Stimulated activated CD8-positive, alpha-beta memory T cell treated with anti-CD3 and anti-CD28 coated beads, Interleukin-12 subunit alpha, Interleukin-12 subunit beta, amount 100 ng/mL, for 1 hour (primary cell): ENCODE measurements at places on chromosomes 2 and 18.

GRCh38 chr2:73716543-73717250 is 20.4 kb downstream of the TPRKB start:
- DNase-seq = no peak

DNA sequence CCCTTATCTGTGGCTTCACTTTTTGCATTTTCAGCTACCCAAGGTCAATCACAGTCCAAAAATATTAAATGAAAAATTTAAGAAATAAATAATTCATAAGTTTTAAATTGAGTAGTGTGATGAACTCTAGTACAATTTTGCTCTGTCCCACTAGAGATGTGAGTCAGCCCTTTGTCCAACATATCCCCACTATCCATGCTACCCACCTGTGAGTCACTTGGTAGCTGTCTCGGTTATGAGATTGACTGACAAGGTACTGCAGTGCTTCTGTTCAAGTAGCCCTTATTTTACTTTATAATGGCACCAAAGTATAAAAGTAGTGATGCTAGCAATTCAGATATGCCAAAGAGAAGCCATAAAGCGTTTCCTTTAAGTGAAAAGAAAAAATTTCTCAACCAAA is 28.8 kb downstream of the ADCY3 start:
- no peak for DNase-seq

GRCh38 chr2:178194600-178195389 is 483 bp downstream of the OSBPL6 start:
- no peak for DNase-seq

- no peak for DNase-seq
Observed at GRCh38 chr2:144132357-144132756, 387.6 kb downstream of the ZEB2 start.

DNA sequence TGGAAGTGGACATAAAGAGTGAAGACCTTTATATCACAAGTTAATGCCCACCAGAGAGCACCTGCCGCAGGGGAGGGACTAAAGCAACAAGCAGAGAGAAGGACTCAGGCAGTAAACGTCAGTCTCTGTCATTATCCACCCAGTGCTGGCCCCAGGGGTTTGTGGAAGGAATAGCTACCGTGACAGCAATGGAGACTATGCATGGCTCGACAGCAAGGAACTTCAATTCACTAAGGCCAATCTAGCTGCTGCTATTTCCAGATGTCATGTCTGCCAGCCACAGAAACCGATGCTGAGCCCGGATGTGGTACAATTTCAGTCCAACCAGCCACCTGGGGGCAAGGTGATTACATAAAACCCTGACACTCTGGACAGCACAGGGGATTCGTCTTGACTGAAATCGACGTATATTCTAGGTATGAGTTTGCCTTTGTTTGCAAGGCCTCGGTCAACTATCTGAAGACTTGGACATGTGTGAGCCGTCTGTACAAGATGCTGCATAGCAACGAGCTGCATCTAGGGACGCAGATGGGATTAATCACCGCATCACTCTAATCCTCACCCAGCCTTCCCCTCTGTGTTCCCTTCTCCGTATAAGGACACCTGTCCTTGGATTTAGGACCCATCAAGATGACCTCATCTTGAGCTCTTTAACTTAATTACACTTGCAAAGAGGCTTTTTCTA is 154.1 kb upstream of the SH3BP4 start:
- no peak for DNase-seq

DNA sequence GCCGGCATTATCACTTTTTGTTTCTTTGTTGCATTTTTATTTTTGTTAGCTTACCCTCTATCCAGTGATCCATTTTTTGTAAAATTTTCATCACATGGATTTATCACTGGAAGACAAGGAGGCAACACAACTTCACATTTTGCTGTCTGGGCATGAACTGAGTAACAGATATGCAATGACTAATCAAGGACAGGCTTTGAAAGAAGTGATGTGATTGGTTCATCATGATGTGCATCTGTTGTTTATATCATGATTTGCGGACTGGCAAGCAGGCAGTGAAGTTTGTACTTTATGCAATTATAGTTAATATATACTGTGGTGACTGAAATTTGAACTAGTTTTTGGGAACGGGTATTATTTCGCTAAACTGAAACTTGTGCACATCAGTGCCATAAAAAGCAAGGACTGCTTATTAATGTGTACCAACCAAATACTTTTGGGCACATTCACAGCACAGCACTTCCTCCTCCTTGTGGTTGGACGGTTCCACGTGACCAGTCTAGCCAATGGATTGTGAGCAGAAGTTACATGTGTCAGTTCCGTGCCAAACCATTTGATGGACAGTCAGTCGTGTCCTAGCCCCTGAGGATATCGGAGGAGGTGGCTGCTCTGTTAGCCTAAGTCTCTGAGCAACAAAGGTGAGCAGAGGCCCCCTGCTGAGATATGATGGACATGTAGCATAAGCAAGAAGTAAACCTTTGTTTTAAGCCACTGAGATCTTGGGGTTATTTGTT is 201.4 kb upstream of the SIX2 start:
- no peak for DNase-seq

DNA sequence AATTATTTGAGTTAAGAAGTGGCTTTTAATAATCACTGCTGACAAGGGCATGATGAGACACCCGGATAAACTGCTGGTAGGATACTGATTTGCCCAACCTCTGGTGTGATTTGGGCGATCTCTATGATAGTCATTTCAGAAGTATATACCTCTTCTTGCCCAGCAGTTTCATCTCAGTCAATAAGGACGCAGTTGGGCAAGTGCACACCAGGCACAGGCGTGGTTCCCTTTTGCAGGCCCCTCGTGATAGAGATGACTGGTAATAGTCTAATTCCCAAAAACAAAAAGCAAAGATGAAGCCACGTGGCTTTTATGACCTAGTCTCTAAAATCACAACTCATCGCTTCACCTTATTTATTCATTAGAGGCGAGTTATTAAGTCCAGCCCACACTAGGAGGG is 246.4 kb downstream of the PRKCE start:
- no peak for DNase-seq

GRCh38 chr2:145495590-145495989 is 975.7 kb upstream of the ZEB2 start:
- DNase-seq = no peak
